ENCODE measurements at places on chromosomes 12 and 14.
A peak's percentile ranks its signal among the peaks of the same experiment; 100 is the strongest.

- no peak for DNase-seq
Measured at GRCh38 chr14:45284802-45285201, 31.8 kb upstream of the MIS18BP1 start.

GRCh38 chr14:50676814-50677516 lies 8.9 kb upstream of the SAV1 start:
- no peak for DNase-seq

- DNase-seq, result no peak
Measured at GRCh38 chr12:102849722-102850447, 67.2 kb downstream of the PAH start.

DNA sequence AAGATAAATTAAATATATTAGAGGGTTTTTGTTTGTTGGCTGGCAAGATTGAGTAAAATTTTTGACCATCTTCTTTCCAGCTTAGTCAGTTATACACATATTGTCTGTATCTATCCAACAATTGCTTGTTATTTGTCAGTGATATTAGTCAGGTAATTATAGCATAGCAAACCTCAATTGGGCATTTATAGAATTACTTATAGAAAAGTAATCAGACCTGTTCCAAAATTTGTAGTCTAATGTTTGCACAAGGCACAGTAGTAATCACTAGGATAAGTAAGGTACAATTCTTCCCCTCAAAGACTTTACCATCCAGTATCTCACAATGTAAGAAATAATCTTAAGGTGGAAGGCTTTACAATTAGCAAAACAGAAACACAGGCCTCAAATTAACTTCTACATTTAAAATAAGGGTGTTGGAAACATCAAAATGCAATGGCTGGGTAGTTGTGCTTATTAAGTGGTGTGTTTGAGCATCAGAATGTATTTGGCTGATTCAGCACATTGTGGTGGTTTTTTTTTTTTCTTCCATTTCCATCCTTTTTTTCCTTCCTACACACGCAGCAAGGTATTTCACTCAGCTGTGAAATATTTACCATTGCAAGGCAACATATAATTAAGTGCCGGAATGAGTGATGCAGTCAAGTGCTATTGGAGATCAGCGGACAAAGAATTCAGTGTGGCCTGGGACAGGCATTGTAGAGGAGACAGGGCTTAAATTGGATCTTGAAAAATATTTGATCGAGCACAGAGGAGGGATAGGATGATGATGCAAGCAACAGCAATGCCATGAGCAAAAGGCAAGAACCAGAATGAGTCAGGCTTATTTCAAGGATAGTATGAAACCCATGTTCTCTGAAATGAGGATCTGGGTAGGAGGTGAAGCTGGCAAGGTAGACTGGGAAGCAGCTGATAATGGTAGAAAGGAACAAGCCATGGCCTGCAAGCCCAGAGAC lies 178.2 kb downstream of the AKAP6 start:
- no peak for DNase-seq

GRCh38 chr12:55703288-55703687 lies 4.4 kb downstream of the ITGA7 start:
- DNase-seq, result no peak

GRCh38 chr14:37114002-37114401 lies 58.4 kb downstream of the SLC25A21 start:
- no peak for DNase-seq

- DNase-seq, result peak; percentile 26
Measured at GRCh38 chr12:62210422-62210821, 49.8 kb upstream of the USP15 start.

DNA sequence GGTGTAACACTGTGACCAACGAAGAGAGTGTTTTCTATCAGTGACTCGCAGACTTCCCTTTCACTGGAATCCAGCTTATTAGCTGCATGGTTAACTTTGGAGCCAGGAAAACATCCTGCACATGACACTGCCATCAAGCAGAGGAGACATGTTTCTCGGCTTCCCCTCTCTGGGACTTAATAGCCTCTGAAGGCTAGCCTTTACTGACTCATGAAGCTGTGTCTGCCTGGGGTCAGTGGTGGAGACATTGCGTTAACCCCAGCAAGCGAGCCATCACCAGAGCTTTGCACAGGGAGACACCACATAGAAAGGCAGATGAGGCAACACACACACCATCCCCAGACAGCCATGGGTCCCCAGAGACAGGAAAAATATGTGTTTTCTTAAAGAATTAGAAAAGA lies 126.9 kb upstream of the PRICKLE1 start:
- DNase-seq, result no peak

GRCh38 chr12:51901881-51902280 lies 5.4 kb upstream of the ACVRL1 start:
- no peak for DNase-seq

- no peak for DNase-seq
Measured at GRCh38 chr12:41101806-41102205, 86.3 kb upstream of the PDZRN4 start.

GRCh38 chr12:101909646-101910045 lies 32.3 kb downstream of the DRAM1 start:
- no peak for DNase-seq

DNA sequence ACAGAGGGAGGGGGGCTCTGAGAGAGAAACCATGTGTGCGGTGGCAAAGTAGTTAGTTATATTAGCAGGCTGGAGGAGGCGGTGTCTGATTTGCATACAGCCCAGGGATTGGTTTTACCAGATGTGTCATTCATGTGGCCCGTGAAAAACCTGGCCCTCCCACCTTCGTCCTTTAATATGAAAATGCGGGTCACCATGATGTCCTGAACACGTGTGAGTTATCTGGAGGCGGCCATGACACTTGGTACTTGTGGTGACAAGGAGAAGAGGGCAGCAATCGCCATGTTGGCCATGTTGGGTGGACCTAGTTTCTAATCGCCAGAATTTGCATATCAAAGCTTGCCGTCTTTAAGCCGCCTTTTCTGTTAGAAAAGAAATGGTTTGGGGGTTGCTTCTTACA lies 108.8 kb downstream of the RAD51B start:
- DNase-seq, result no peak

- no peak for DNase-seq
Measured at GRCh38 chr12:23921099-23921856, 28.2 kb downstream of the SOX5 start.

GRCh38 chr12:116454950-116455447 lies 104.2 kb upstream of the MAP1LC3B2 start:
- DNase-seq, result no peak

DNA sequence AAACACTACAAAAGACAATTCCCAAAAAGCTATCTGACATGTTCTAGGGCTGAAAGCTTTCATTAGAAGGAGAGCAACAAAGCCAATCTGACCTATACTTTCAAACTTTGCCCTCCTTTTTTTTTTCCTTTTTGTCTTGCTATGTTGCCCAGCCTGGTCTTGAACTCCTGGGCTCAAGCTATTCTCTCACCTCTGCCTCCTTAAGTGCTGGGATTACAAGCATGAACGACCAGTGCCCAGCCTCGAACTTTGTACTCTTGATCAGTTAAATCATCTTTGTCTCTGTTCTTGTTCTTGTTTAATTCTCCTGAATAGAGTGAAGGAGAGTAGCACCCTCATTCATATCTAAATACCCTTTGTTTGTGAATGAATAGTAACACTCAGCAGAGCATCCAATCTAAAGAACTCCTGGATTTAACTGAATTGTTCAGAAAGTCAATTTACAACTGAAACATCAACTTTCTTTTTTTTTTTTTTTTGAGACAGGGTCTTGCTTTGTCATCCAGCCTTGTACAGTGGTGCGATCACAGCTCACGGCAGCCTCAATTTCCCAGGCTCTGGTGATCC lies 22.1 kb downstream of the ERP29 start:
- DNase-seq, result no peak

DNA sequence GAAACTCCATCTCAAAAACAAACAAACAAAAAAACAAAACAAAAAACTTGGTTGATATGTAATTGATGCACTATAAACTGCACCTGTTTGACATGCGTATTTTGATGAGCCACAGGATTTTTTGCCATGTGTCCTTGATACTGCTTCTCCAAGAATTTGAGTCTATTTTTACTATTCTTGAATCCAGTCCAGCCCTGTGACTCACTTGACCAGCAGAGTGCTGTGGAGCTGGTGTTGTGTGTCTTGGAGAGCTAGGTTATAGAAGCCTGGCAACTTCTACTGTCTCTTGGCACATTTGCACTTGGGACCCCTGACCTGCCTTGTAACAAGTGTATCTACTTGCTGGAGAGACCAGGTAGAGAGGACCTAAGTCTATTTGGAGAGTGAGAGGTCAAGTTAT lies 52.0 kb downstream of the KLRG1 start:
- DNase-seq, result no peak

DNA sequence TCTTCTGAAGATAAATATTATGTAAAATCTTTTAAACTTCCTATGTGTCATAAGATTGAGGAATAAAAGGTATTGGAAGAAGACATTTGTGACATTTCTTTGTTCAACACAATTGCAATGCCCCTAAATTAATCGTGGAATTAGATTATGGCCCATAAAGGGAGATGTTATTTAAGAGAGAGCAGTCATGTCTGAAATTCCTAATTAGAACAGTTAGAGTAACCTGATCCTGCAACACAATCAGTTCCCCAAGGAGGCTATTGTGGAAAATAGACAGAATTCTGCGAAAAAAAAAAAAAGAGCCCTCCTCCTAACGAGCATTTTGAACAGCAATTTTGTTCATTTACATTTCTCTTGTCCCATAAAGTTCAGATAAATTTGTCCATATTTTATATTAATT lies 339.5 kb downstream of the PAWR start:
- no peak for DNase-seq

- DNase-seq, result no peak
Measured at GRCh38 chr14:30058401-30058800, 130.8 kb upstream of the PRKD1 start.

DNA sequence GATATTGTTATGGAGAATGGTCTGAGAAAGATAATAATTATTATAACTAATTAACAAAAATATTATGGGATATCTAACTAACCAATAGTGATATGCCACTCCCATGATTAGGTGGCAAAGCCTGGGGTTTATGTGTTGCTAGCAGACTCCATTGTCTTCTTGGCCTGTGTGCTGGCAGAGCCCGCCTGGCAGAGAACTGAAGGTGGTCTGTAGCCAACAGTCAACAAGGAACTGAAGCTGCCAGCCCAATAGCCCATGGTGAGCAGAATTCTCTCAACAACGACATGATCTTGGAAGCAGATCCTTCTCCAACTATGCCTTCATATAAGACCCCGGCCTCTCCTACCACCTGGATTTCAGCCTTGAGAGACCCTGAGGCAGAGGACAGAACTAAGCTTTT lies 258.8 kb downstream of the SLC15A4 start:
- no peak for DNase-seq

GRCh38 chr12:57746025-57746424 lies 1.2 kb downstream of the TSPAN31 start:
- no peak for DNase-seq
